Right renal cortex interstitium (tissue), 3 donors: ENCODE measurements at places on chromosomes 4 and X.

DNA sequence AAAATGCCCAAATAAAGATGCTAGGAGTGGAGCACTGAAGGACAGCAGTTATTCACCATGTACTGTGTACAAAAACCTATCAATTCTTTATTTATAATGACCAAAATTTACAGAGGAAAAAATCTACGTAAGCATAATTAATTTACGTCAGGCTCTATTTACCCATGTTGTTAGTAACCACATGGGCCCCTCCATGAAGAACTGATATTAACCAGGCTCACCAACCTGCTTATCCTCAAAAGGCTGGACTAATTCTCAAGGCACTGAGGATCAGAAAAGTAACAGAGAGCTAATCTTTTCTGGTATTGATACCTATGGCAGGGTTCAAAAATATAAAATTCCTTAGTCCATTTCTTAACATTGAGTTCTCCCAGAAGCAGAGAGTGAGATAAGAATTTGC, 140.0 kb downstream of the ARHGAP6 start:
- DNase-seq, result no peak

- no peak for DNase-seq
These were observed 73.8 kb downstream of the FBXW7 start for GRCh38 chr4:152462047-152462446.

- DNase-seq, result no peak
These were observed 258.2 kb upstream of the CXorf51A start for GRCh38 chrX:147072747-147073146.

DNA sequence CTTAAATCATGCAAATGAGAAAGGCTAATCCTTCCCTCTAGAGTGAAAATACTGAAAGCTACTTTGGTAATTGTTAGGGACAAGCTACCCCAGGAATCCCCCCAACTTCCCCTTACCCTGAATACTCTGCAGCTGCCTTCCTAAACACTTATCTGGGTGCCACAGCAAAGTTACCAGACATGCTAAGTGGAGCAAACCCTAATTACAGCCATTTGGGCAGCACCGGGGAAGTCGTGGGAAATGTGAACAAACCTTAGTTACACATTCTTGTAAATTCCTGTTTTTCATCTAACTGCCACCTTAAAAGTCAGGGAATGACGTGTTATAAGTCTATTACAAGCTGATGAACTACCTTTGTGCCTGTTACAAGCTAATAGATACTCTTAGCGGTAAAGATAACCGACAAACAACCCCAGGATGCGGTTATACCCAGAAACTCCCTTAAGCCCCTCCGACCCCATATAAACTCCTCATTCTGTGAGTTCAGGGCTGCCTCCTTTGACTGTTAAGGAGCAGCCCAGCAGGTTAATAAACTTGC, 66.0 kb upstream of the PLAC8 start:
- DNase-seq, result no peak

DNA sequence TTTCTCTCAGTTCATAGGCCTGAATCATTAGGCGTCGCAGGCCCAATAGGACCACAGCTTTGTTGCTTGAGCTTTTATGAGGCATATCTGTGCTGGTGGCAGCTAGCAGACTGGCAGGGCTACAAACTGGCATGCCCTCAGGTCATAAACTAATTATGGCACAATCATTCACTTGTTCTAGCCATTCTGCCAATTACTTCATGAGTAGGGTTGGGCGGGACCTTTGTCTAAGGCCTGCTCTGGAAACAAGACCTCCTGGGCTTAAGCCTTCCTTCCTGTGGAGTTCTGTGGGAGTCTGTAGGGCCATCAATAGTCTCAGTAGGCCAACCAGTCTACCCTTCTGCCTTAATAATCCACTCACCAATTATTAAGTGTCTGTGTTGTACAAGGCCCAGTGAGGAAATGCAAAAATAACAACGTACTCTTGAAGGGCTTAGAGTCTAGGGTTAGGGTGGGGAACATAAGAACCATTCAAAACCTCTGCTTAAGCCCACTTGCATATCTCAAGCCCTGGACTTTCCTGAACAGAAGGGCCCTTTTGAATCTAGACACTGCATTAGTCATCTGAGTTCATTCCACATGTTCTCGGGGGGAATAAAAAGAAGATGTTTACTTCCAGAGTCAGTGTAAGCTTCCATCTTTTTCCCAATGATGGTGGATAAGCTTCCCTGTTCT, 44.5 kb downstream of the SHROOM4 start:
- DNase-seq, result no peak

GRCh38 chr4:178448372-178449035, 1006.3 kb upstream of the AGA start:
- DNase-seq, result no peak

- DNase-seq, result no peak
These were observed 4.1 kb upstream of the PHF8 start for GRCh38 chrX:54048412-54048811.

DNA sequence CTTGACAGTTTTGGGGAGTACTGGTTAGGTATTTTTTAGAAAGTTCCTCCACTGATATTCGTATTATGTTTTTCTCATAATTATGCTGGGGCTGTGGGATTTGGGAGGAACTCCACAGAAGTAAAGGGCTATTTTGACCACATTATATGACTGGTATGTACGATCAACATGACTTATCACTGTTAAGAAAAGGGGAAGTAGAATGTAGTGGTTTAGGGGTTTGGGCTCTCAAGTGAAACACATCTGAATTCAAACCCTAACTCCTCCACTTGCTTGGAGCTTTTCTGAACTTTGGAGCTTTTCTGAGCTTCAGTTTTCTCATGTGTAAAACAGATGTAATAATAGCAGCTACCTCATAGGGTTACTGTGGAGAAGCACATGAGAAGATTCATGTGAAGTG, 96.4 kb upstream of the C1GALT1C1 start:
- DNase-seq, result no peak

GRCh38 chr4:148857239-148857972, 415.2 kb upstream of the NR3C2 start:
- no peak for DNase-seq

GRCh38 chr4:140156529-140157171, 2.7 kb upstream of the MAML3 start:
- no peak for DNase-seq

DNA sequence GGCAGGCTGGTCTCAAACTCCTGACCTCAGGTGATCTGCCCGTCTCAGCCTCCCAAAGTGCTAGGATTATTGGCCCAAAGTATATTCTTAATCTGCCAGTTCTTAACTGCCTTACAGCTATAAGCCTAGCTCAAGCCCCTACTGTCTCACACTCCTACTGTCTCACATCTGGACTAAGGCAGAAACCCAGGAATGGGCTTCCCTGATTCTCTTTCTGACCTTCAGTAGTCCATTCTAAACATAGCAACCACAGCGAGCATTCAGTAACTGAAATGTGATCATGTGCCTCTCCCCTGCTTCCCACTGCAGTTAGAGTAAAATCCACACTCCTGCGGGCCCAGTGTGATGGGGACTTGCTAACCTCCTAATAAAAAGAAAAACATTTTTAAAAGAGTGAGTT, 58.9 kb downstream of the MTMR1 start:
- no peak for DNase-seq

GRCh38 chr4:113293043-113293560, 243.6 kb downstream of the ANK2 start:
- DNase-seq, result peak; percentile 44

- no peak for DNase-seq
These were observed 129.8 kb downstream of the GPR143 start for GRCh38 chrX:9635803-9636202.

DNA sequence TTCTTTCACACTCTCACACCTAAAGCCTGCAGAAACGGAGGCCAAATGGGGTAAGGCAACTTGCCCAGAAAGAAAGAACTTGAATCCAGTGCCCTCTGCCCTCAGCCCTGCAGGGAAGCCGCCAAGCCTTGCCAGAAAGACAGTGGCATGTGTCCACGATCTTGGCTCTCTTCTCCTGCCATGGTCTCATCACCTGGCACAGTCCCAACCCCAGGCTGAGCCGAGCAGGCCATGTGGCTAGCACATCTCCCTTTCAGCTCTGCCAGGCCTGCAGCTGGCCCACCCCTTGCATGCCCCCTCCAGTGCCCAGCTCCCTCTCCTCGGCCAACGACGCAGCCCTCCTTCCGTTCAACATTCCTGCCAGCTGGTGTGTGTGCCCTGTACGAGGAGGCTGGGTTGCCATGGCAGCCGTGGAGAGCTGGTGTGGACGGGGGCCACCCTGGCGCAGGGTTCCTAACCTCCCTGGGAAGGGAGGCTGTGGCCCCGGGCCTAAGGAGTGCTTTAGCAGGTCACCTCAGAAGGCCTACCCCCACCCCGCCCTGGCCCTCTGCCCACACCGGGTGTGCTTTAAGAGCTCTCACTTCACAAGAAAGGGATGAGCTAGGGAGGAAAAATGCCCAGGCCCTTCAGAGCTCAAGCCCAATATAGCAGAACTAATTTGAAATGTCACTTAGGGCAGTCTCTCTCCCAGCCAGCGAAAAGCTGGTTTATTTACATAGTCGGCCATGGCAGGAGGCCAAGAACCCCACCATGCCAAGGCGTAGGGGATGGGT, 73.0 kb upstream of the PJA1 start:
- DNase-seq, result no peak

DNA sequence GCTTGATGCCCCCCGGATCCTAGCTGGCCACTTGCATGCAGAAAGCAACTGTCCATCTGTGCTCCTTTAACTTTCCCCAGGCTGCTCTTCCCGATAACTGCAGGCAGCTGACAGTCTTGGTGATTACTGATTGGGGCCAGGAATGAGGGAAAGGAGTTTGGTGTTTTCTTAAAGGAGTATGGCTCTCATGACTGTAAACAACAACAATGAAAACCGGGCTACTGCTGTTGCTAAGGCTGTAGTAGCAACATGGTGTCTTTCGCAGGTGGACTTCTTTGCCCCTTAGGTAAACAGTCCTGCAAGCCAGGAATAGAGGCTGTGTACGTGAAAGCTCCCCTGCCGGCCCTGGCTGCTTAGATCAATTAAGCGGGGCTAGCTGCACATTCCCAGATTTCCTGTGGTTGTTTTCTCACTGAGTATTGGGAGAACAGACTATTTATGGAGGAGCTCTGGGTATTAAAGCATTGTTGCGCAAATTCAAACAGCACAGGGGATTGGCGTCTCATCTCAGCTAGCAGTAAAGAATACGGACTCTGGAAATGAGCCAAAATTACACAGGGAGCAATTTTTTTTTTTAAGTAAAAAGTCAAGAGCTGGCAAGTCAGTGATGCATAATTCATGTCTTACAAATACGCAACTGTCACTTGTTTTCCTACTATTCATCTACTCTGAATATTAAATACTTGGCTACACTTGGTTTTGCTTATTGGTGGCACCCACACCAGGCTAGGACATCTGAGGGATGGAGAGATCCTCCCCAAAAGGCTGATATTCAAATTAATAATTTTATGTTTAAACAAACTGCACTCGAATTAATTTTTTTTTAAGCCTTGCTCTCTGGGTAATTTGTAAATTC, 61.6 kb upstream of the NAP1L5 start:
- DNase-seq, result no peak

- no peak for DNase-seq
These were observed 51.9 kb upstream of the TAPT1 start for GRCh38 chr4:16278178-16278577.

- no peak for DNase-seq
These were observed 319.1 kb upstream of the RPS6KA3 start for GRCh38 chrX:20585782-20586181.

- no peak for DNase-seq
These were observed 9.8 kb upstream of the RTL5 start for GRCh38 chrX:72141372-72142004.

GRCh38 chrX:18194688-18195087, 26.0 kb downstream of the BEND2 start:
- DNase-seq, result no peak

- no peak for DNase-seq
These were observed 475.5 kb upstream of the ADGRL3 start for GRCh38 chr4:60724623-60725022.

- no peak for DNase-seq
These were observed 136.0 kb downstream of the UGT8 start for GRCh38 chr4:114734594-114734993.

DNA sequence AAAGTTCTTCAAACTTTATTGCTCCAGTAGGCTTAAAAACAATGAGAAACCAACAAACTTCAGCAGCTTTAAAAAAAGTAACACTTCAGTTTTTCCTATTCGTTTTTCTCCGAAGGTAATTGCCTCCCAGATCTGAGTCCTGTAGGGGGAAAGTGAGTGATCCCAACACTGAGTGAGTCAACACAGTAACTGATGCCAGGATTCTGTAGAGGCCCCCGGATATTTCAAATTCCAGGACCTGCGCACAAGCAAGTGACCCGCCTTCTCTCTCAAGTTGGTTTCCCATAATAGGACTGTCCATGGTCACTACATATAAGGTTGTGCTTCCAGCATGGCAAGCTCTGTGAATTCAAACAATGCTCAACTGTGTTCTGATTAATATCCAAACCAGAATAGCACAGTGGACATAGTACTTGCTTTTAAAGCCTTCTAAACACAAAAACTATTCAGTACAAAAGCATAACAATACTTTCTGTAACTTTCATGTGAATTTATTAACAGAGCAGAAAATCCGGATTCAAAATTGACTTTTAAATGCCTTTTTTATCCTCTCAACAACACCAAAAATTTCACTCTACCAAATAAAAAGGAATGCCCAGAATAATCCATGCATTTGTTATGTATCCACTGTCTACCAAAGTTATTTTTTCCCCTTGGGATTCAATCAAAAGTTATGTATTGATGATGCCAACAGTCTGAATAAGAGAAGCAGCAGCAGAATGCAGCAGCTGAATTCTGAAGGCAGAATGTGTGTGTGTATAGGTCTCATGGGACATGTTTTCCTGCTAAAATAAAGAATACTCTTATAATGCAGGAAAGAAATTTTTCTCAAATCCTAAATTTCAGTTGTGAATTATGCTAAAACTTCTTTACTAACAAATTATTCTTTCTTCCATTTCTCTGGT, at the start of gene DMD:
Gene DMD, minus strand, starts transcription at position 194 of the 905 bp plus-strand sequence. CDS start 237 bp downstream, outside the sequence.
- peak; percentile 10 for DNase-seq

DNA sequence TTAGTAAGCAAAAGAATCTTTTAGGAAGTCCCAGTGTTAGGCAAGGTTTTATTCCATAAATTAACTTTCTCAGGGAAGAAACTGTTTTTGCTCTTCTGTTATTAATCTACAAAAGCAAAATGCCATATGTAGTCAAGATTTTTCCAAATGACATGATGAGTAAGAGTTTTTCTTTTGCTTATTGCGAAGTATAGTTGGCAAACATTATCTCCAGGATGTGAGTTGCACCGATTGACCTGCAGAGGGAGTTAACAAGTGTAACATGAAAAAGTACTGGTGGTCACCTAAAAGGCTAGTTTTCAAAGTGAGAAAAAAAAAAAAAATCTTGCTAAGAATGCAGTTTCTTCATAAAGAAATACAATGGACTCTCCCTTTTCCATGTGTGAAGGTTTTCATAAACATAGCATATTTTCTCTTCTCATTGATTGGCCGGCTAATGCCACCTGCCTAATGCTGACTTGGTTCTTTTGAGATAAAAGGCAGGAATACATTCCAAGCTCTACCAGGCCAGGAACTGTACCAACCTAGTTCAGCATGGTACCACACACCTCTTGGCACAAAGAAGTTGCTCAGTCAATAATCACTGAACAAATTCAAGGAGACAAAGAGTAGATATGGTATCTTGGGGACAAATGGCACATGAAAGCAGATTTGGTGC, 100.2 kb downstream of the LNX1 start:
- DNase-seq, result no peak

GRCh38 chr4:100118181-100118580, 72.1 kb downstream of the DDIT4L start:
- no peak for DNase-seq
